Neural crest cell (in vitro differentiated cells): ENCODE measurements at places on chromosomes 1 and 21. TPM values are rescaled to one million over a fixed set of nuclear protein-coding genes. Genes with fewer than 3 reads are reported as not detected.

Gene LAMB3
- total RNA-seq: not detected in 2 replicates

Gene GCSAML
- total RNA-seq: not detected in 2 replicates

Gene GPA33
- not detected in 2 replicates for total RNA-seq

Gene FBXO2
- total RNA-seq: 0.30 and 0.61 TPM in 2 replicates

Gene AUNIP
- 13.6 and 15.2 TPM in 2 replicates for total RNA-seq

Gene TRABD2B
- 0.41 and 0.49 TPM in 2 replicates for total RNA-seq

Gene PDE9A
- 31.4 and 40.7 TPM in 2 replicates for total RNA-seq

Gene SMIM1
- total RNA-seq: 3.8 and 4.7 TPM in 2 replicates

DNA sequence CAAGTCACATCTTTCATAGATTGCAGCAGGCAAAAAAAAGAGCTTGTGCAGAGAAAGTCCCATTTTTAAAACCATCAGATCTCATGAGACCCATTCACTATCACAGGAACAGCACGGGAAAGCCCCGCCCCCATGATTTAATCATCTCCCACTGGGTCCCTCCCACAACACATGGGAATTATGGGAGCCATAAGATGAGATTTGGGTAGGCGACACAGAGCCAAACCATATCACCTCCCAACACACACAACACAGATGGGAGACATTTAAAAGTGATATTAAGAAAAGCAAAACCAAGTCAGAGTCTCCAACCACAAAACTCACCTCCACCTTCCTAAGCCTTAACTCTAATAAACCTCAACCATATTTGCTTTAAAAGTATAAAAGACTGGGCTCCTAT lies 61.5 kb upstream of the TIAM1 start:
- no peak for DNase-seq
- no peaks in the 10 kb centered on the region for H3K27me3 ChIP-seq
- peaks cover 32% of the 10 kb centered on the region for H3K4me1 ChIP-seq
- peaks cover 2% of the 10 kb centered on the region for H3K36me3 ChIP-seq
- peak overlapping the region; percentile 22 for H3K27ac ChIP-seq

DNA sequence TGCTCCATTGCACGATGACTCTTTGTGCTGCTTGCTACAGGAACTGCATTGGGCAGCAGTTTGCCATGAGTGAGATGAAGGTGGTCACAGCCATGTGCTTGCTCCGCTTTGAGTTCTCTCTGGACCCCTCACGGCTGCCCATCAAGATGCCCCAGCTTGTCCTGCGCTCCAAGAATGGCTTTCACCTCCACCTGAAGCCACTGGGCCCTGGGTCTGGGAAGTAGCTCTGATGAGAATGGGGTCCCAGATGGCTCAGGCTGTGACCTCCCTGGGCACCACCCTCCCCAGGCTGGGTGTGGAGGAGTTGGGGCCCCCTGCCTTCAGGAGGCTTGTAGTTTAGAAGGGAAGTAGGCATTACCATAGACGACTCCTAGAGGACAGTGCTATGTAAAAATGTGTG lies 19.7 kb downstream of the CYP4B1 start:
- peaks cover 10% of the 10 kb centered on the region for H3K27me3 ChIP-seq
- no peaks in the 10 kb centered on the region for H3K4me1 ChIP-seq
- H3K36me3 ChIP-seq: no peaks in the 10 kb centered on the region
- no peak overlapping the region for H3K27ac ChIP-seq
- no peak for DNase-seq

GRCh38 chr1:211639475-211640300 lies 35.7 kb downstream of the NEK2 start:
- H3K27ac ChIP-seq: peak overlapping the region; percentile 39
- no peak for DNase-seq
- H3K4me1 ChIP-seq: no peaks in the 10 kb centered on the region

- H3K27me3 ChIP-seq: no peaks in the 10 kb centered on the region
- no peak overlapping the region for H3K27ac ChIP-seq
- H3K4me3 ChIP-seq: no peak overlapping the region
- peaks cover 3% of the 10 kb centered on the region for H3K36me3 ChIP-seq
- H3K4me1 ChIP-seq: peaks cover 44% of the 10 kb centered on the region
- no peak for DNase-seq
Measured at GRCh38 chr1:232548691-232549090, 81.2 kb downstream of the SIPA1L2 start.

GRCh38 chr1:12669529-12670068 lies 25.7 kb downstream of the AADACL4 start:
- no peak overlapping the region for H3K27ac ChIP-seq
- H3K36me3 ChIP-seq: peaks cover 2% of the 10 kb centered on the region
- no peak overlapping the region for H3K4me3 ChIP-seq
- peaks cover 25% of the 10 kb centered on the region for H3K27me3 ChIP-seq
- no peaks in the 10 kb centered on the region for H3K4me1 ChIP-seq

DNA sequence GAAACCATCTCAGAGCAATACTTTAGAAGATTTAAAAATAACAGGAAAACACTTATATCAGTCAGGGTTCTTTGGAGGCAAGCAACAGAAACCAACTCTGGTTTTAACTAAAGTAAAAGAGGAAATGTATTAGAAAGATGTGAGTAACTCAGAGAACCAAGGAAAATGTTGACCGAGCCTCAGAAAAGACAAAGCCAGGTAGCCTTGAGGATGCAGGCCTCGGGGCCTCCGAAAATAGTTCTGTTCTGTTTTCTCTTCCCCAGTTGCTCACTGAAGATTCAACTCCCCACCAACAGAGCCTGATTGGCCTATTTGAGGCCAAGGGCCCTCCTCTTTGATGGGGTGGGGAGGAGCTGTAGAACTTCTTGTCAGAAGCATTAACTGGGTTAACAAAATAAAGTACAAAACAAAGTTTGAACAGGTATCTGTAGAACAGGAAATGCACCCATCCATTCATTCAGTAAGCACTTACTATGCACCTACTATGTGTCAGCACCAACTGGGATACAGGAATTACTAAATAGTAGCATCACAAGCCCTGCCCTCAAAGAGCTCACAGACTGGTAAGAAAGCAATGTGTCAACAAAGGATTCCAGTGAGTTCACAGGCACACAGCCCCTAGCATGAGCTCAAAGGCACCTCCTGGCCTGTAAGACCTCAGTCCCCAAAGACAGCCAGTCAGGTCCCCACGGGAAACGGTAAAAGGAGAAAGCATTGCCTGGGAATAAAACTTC lies 12.6 kb downstream of the SLAMF8 start:
- no peak for DNase-seq
- no peak overlapping the region for H3K27ac ChIP-seq
- no peak overlapping the region for H3K4me3 ChIP-seq
- peaks cover 24% of the 10 kb centered on the region for H3K27me3 ChIP-seq
- no peaks in the 10 kb centered on the region for H3K4me1 ChIP-seq
- no peaks in the 10 kb centered on the region for H3K36me3 ChIP-seq

DNA sequence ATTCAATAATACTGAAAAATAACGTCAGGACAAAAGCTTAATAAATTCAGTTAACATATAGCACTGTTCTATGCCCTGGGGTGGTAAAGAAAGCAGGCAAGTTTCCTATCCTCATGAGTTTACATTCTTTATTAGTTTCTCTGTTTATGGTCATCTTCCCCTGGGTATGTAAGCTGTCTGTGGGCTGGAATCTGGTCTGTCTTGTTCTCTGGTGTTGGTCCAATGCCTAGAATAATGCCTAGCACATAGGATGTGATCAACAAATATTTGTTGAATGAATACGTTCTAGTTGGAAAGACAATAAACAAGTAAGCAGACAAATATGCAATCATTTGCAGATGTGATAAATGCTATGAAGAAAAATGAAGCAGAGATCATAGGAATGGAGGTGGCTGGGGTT lies 7.2 kb upstream of the IGSF3 start:
- H3K27ac ChIP-seq: no peak overlapping the region
- peaks cover 13% of the 10 kb centered on the region for H3K4me1 ChIP-seq
- no peaks in the 10 kb centered on the region for H3K36me3 ChIP-seq
- H3K27me3 ChIP-seq: peaks cover 15% of the 10 kb centered on the region
- DNase-seq: no peak

DNA sequence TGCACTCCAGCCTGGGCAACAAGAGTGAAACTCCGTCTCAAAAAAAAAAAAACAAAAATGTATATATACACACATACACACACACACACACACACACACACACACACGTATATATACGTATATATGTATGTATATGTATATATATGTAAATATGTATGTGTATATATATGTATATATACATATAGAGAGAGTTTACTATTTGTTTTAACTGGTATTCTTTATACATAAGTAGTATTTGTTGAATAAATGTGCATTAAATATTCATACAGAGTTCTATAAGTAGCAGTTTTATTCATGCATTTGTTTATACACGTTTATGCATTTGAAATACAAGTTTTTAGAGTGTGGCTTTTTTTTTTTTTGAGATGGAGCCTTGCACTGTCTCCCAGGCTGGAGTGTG lies 113.6 kb downstream of the ZMYM4 start:
- no peak overlapping the region for H3K27ac ChIP-seq
- no peak overlapping the region for H3K4me3 ChIP-seq
- no peak for DNase-seq

DNA sequence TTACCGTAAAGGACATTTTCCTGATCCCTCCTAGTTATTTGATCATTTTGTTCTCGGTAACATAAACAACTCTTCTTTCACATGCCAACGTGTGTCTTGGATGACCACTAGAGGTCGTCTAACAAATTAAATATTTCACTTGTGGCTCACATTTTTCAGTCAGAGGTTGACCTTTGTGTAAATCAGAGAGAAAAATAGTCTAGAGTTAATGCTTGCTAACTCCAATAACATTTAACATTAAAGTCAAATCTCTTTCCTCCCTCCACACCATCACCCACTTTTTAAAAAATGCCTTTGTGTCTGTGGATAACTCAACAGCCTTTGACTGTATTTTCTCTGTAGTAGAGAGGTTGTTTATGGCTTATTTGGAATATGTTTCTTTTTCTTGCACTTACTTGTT lies 220.5 kb upstream of the B3GALT2 start:
- no peak for DNase-seq
- no peaks in the 10 kb centered on the region for H3K36me3 ChIP-seq
- peaks cover 8% of the 10 kb centered on the region for H3K4me1 ChIP-seq
- no peaks in the 10 kb centered on the region for H3K27me3 ChIP-seq

DNA sequence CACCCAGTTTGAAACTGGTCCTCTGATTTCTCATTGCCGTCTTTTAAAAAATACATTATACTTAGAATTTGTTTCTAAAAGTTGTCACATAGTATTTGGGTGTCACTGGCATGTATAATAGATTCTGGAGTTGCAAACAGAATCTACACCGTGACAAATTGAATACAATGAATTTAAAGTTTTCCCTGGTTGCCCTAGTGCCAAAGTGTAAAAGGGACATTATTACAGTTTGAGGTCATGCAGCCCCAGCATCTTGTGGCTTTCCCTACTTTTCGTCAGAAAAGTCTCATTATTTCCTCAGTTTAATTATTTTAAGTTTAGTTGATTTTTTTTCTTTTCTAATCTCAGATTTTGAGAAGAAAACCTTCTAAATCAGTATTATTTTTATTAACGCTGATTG lies 155.9 kb downstream of the DISP1 start:
- DNase-seq: no peak
- H3K27me3 ChIP-seq: no peaks in the 10 kb centered on the region
- peak overlapping the region; percentile 55 for H3K4me3 ChIP-seq
- H3K4me1 ChIP-seq: peaks cover 41% of the 10 kb centered on the region
- H3K27ac ChIP-seq: peak overlapping the region; percentile 63
